ENCODE measurements at places on chromosomes 12 and 14. TPM values are rescaled to one million over a fixed set of nuclear protein-coding genes. Genes with fewer than 3 reads are reported as not detected.

Gene CCDC196
- not detected for total RNA-seq

Gene CNTN1
- total RNA-seq = 3.6 TPM

Gene CATSPERB
- not detected for total RNA-seq

Gene LUM
- total RNA-seq = 115 TPM

Gene GPX2
- total RNA-seq = not detected

Gene PKP2
- 0.35 TPM for total RNA-seq

Gene STAC3
- total RNA-seq = 0.08 TPM

Gene KLC1
- 262 TPM for total RNA-seq

Gene EGLN3
- total RNA-seq = 1.3 TPM

Gene ESRRB
- not detected for total RNA-seq

Gene PLEKHG7
- total RNA-seq = not detected

Gene MGAT4C
- total RNA-seq = 0.23 TPM

Gene CSRP2
- total RNA-seq = 13.5 TPM

Gene CKAP4
- 229 TPM for total RNA-seq

Gene TAS2R19
- total RNA-seq = 4.3 TPM

Gene PLEK2
- total RNA-seq = 18.6 TPM

Gene KIF5A
- 0.15 TPM for total RNA-seq

Gene OVCH1
- 0.70 TPM for total RNA-seq

Gene ASIC1
- total RNA-seq = 5.9 TPM

Gene SLC6A12
- 0.15 TPM for total RNA-seq

Gene SLC24A4
- not detected for total RNA-seq

Gene TRIM9
- 0.59 TPM for total RNA-seq

Gene NRIP2
- not detected for total RNA-seq

Gene LTBP2
- 99.9 TPM for total RNA-seq

Gene ADAM20
- 0.68 TPM for total RNA-seq

Gene ST8SIA1
- 5.6 TPM for total RNA-seq

Gene GAS2L3
- 4.6 TPM for total RNA-seq

Gene BCL2L14
- total RNA-seq = not detected

Gene MMP17
- 9.1 TPM for total RNA-seq

Gene CD4
- total RNA-seq = 0.23 TPM

Gene NRL
- total RNA-seq = 1.2 TPM

Gene KRT4
- not detected for total RNA-seq

Gene TIMELESS
- 5.4 TPM for total RNA-seq

Gene NFE2
- not detected for total RNA-seq

Gene OXA1L
- 84.5 TPM for total RNA-seq

Gene C1S
- 107 TPM for total RNA-seq

Gene LRTM2
- total RNA-seq = not detected

Gene SLC10A1
- not detected for total RNA-seq

Gene KLRD1
- total RNA-seq = under 0.01 TPM

Gene FOXN4
- not detected for total RNA-seq

Gene EML5
- not detected for total RNA-seq

Gene NR1H4
- total RNA-seq = not detected

Gene TAS2R13
- total RNA-seq = 0.70 TPM

Gene SLC39A2
- 1.3 TPM for total RNA-seq

Gene RIMBP2
- not detected for total RNA-seq

Gene RAD51AP1
- 0.23 TPM for total RNA-seq

Gene KLRB1
- not detected for total RNA-seq

Measured in smooth muscle cell of the coronary artery (primary cell).